ENCODE measurements at places on chromosomes 1 and 21.

GRCh38 chr1:7119156-7119555 is 333.9 kb downstream of the CAMTA1 start:
- no peak for DNase-seq

GRCh38 chr1:162364498-162364897 is 12.2 kb downstream of the SPATA46 start:
- DNase-seq: no peak

DNA sequence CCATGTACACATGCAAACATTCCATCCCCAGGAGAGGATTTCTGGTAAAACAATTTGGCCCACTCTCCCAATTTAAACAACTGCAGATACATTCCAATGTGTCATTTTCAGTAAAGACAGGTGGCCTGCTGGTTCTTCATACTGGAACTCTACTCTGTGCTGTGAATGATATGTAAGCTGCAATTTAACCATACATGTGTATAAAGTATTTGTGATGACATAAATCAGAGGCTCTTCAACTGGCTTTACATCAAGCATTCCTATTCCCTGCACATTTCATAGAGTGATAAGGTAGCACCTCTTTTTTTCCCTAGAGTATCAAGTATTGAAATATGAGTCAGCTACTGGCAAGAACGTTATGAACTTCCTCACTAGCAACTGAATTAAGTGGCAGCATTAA is 649.5 kb upstream of the ADGRL2 start:
- DNase-seq: no peak

DNA sequence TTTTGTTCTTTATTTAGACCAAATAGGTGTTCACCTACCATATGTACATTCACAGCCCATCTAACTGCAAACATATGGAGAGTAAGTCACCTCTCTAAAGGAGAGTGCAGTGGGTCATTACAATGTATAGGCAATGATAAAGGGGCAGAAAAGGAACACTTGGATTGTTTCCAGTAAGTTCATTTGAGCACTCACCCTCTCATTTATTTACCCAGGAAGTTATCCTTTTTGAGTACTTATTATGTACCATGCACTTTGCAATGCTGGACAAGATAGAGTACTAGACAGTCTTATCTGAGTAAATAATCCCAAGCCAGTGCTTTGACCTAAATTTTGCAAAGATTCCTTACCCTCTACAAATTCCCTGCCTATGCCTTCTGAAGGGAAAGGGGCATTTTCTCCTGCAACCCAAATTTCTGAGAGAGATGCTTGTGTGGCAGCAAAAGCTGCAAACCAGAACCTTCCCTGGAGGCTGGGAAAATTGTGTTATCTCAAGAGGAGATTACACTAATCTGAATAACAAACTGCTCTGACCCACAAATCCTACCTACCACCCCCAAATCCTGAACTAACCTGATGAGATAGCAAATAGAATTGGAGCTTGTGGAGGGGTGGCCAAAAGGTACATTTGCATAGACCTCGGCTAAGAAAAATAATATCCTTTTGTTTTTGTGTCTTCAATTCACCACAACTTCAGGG is 18.6 kb upstream of the RGS8 start:
- DNase-seq: no peak

DNA sequence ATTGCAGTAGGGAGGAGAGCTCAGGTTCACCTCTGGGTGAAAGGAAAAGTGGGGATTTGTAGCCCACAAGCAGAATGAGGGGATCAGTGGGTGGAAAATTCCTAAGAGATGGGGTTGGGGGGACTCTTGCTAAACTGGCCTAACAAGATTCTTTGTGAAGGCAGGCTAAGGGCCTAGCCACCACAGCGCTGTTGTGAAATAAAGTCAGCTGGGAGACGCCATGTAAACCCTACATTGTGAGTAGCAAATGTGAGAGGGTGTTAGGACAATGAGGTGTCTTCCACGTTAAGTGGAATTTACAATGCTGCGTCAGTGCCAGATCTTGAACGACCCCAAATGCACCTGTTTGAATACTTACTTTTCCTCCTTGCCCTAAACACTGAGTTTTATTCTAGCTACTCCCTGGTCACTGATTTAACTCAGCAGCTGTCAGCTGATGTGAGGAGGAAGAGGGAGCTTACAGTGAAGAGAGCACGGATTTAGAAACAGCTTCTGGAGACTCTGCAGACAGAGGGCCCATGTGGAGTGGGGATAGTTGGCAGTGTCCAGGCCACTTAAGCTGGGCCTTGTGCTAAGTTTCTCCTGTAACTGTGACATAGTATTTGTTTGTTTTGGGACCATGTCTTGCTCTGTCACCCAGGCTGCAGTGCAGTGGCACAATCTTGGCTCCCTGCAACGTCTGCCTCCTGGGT is 17.3 kb downstream of the PDPN start:
- no peak for DNase-seq

All from stimulated activated CD8-positive, alpha-beta memory T cell treated with anti-CD3 and anti-CD28 coated beads, Interleukin-4, amount 100 ng/mL, for 24 hours (primary cell).